ENCODE measurements at places on chromosomes 7 and 10.
A peak's percentile ranks its signal among the peaks of the same experiment; 100 is the strongest.

GRCh38 chr10:29174389-29174788, 114.5 kb upstream of the LYZL1 start:
- no peak for DNase-seq

- no peak for DNase-seq
These were observed 3.0 kb upstream of the DMBT1 start for GRCh38 chr10:122557516-122557915.

- DNase-seq: no peak
These were observed 309.8 kb downstream of the PARD3 start for GRCh38 chr10:34505338-34505737.

GRCh38 chr10:130411496-130412085, 275.4 kb downstream of the GLRX3 start:
- DNase-seq: no peak

- peak; percentile 83 for DNase-seq
These were observed 142.8 kb downstream of the ADK start for GRCh38 chr10:74293686-74294371.

DNA sequence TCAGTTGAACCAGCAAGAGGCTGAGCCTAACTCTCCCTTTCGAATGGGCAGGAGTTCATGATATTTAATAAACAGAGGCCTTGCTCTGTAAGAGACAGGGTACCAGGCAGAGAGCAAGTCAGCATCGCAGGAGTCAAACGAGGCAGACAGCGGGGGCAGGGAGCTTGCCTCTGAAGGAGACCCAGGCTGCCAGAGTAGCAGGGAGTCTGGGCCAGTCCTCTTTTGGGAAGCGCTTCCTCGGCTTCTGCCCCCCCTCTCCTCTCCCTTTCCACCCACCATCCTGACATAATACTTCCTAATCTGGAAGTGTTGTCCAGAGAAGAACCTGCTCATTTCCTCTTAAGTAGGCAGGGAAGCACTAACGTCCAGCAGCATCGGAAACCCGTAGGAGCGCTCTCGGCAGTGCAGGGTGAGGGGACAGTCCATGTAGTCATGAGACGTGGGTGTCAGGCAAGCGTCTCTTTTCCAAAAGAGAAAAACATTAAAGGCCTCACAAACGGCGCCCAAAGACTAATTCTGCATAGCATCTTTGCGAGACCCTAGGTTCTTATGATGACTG, 171.1 kb downstream of the EGFR start:
- DNase-seq: no peak

DNA sequence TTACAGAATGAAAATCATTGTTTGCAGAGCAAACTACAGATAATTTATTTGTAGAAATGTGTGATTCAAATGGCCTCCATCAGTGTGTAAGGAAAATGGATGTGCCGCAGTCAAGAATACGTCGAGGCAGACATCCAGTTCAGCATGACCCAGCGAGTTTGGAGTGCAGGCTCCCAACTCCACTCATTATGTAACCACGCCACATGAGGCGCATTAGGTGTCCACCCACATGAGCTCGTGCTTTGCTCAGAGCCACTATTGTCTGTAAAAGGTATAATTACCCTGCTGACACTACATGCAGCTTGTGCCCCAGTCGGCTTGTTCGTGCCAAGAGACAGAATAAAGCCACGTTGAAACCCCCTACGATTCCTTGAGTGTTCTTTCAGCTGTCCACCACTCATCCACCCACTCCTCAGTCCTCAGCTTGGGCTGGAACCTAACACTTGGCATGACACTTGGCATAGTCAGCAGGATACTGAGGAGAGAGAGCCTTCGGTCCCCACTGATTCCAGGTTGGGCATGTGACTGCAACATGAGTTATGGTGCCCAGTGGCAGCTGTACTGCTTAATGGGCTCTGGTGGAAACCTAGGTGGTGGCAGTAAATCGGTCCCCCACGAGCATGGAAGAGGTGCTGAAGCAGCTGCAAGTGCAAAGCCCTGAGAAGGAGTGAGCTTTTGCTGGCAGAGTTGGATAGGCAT, 102.7 kb downstream of the BICC1 start:
- DNase-seq: no peak

- no peak for DNase-seq
These were observed 96.3 kb downstream of the PRLHR start for GRCh38 chr10:118499186-118499585.

- DNase-seq: no peak
These were observed 52.7 kb upstream of the APBB1IP start for GRCh38 chr10:26385443-26385842.

DNA sequence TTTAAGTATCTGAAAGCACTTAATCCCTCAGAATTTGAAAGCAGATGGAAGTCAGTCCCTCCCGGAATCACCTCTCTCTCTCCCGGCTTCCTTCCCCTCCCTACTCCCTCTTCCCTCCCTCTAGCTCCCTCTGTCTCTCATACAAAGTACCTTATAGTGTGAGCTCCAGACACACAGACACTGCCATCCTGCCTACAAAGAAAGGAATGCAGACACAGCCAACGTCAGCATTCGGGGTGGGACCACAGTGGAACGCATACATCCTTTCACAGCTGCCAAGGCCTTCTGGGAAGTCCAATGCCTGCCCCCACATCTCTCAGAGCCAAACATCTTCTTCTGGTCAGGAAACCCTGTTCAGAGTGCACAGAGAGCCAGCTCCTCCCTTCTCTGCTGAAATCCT, 9.3 kb downstream of the NOD1 start:
- DNase-seq: peak; percentile 97

- peak; percentile 54 for DNase-seq
These were observed 25.7 kb upstream of the FAM180A start for GRCh38 chr7:135774284-135774683.

DNA sequence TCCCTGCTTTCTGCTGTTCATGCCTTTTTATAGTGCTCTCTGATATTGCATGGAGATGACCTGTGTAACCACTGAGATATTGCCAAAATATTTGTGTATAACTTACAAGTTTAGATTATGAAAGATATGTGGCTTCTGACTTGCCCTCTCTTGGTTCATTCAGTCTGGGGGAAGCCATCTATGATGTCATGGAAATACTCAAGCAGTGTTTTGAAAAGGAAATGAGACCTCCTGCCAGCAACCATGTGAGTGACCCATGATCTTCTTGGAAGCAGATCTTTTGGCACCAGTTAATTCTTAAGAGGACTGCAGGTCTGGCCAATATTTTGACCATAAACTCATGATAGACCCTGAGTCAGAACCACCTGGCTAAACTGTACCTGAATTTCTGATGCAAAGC, 183.0 kb downstream of the THSD7A start:
- DNase-seq: no peak

DNA sequence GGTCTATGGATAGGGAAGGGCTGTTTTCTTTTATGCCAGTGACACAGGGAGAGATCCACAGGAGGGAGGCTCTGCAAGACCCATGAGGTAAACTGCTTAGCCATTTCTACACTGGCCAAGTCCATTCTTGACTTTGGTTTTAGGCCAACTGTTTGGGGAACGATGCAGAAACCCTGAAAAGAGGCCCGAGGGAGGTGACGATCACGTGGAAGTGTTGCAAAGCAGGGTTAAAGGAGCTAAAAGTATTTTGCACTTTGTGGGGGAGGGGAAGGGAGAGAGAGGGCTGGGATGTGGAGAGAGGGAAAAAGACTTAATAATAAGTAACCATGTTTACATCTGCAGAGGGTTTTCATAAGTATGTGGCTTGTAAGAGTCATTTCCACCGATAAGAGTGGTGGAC, 239.7 kb downstream of the EMX2 start:
- no peak for DNase-seq

- no peak for DNase-seq
These were observed 34.6 kb upstream of the PSMG3 start for GRCh38 chr7:1604383-1604782.

GRCh38 chr7:129851174-129851573, 101.6 kb downstream of the UBE2H start:
- DNase-seq: no peak

GRCh38 chr10:71390461-71390835, 6.3 kb upstream of the CDH23 start:
- no peak for DNase-seq

DNA sequence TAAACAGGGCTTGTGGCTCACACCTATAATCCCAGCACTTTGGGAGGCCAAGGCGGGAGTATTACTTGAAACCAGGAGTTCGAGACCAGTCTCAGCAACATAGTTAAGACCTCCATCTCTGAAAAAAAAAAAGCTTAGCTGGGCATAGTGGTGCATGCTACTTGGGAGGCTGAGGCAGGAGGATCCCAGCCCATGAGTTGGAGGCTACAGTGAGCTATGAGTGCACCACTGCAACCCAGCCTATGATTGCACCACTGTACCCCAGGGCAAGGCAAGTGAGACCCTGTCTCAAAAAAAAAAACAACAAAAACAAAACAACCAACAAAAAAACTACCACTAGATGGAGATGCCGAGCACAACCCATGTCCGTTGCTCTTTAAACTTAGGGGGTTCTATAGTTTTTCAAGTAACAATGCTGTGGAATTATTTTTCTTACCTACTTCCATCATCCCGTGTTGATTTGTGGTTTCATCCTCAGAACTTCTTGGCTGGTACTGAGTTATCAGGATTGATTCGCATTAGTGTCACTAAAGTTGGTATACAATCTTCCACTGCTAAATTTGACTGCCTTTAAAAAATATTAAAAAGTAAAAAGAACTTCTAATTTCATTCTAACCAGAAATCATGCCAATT, 12.2 kb upstream of the REPIN1 start:
- DNase-seq: no peak

DNA sequence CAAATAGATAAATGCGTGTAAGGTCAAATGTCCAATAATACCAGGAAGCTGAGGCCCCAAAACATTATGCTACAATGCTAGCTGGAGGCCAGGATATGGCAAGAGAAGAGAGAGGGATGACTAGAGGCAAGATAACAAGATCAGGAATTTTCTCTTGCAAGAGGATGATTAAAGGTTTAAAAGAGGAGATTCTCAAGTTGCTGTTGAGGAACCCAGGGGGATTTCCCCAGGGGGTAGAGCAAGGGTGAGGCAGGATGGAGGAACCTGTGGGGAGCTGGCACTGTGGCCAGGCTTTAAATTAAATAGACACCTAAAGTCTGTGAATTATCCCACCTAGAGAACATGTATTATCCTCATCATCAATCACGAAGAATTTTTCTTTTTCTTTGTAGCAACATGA, 3.4 kb upstream of the TAS2R60 start:
- DNase-seq: no peak

- DNase-seq: no peak
These were observed 218.1 kb upstream of the NFE2L3 start for GRCh38 chr7:25933921-25934320.
